ENCODE measurements at places on chromosomes 5 and 9.

GRCh38 chr5:90590-91547 lies 1.1 kb upstream of the PLEKHG4B start:
- no peak for DNase-seq

GRCh38 chr5:36059571-36060419 lies 6.9 kb downstream of the UGT3A2 start:
- no peak for DNase-seq

DNA sequence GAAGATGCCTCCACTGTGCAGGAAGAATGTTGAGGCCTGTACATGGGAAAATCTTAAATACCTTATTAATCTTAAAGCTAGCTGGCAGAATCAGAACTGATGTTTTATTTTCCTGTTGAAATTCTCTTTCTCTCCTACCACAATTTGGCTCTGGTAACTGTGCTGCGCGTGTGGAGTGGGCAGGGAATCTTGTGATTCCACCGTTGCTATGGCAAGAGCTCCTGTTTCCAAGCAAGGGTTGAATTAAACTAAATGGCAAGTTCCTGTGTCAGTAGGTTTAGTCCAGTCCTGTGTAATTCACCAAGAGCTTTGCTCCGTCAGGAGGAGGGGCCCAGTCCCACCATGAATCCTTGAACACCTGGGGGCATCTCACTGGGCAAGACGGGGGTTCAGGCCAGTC lies 36.4 kb downstream of the NXNL2 start:
- DNase-seq: no peak

- DNase-seq: no peak
Measured at GRCh38 chr5:3600106-3601060, 4.8 kb downstream of the IRX1 start.

DNA sequence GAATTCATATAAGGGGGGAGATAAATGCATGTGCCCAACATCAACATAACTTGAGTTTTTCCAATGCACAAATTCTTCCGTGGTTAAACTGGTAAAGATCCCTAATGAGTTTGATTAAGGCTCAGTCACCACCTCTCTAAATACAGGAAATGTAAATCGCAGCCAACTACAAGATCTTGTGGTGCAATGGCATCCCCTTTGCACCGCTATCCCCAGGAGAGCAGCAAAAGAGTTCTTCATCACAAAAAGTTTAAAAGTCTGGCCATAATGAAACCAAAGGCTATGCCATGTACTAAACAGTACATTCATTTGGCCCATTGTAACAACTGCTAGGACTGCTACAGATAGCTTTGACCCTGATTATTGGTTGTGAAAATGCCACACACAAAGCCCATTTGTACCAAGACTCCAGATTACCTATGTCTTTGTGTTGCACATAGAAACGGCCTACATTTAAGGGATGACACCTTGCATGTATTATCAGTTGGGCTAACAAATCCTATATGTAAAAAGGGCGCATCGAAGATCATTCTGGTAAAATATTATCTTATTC lies 44.5 kb downstream of the ZNF608 start:
- DNase-seq: no peak

Measured in activated T-helper 1 cell treated with anti-CD3 and anti-CD28 coated beads, Interleukin-2, amount 50 U/mL, for 16 hours (primary cell).